AG04450 (cell line): ENCODE measurements at places on chromosomes 3 and 15.

DNA sequence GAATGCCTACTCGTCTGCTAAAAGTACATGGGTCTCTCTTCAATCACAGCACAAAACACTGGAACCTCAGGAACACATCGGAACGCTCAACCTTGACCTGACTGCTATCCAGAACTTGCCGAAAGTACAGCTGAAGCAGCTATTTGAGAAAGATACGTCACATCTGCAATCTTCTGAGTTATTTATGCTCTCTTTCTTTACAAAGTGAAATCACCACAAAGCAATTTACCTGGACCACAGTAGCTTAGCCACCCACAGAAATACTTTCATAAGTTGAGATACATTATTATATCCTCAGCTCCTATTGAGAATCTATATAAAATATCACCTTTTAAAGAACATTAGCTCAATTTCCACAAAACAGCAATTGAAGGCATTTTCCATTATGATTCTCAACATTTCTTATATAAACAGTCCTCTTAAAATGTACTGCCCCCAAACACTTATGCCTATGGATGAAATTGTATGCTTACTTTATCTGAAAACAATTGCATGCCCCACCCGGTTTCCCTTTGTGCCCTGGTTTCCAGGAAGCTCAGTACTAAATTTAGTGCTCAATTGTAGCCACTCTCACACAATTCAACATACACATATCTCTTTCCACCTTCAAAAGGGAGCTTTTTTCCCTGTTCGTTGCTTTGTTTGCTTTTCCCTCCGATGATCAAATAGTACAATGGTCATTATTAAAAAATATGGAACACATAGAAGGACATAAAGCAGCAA is 31.8 kb downstream of the HEG1 start:
- DNase-seq, result no peak

DNA sequence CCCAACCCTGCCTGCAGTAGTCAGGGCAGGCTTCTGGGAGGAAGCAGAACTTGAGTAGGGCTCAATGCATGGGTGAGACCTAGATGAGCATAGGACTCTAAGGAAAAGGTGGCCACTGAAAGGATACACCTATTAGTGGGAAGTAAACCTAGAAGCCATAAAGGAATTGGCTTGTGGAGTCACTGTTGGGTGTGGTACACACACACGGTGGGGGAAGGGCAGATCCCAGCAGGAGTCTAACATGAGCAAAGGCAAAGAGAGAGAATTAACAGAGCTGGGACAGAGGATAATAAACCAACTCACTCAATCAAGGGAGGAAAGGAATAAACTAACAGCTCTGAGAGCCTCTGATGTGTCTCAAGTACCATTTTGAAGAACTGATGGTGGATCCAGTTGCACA is 23.1 kb downstream of the DAPK2 start:
- DNase-seq, result no peak

- no peak for DNase-seq
These were observed 22.4 kb upstream of the SMAD6 start for GRCh38 chr15:66679657-66680108.

DNA sequence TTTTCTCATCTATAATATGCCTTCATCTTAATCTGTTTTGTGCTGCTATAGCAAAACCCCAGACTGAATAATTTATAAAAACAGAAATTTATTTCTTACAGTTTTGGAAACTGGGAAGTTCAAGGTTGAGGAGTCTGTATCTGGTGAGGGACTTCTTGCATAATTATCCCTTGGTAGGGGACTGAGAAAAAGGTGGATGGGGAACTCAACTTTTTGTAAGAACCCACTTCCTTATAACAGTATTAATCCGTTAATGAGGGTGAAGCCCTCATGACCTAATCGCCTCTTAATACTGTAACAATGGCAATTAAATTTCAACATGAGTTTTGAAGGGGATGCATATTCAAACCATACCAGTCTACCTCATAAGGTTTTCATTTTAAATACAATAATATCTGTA is 17.4 kb upstream of the MYH15 start:
- no peak for DNase-seq

DNA sequence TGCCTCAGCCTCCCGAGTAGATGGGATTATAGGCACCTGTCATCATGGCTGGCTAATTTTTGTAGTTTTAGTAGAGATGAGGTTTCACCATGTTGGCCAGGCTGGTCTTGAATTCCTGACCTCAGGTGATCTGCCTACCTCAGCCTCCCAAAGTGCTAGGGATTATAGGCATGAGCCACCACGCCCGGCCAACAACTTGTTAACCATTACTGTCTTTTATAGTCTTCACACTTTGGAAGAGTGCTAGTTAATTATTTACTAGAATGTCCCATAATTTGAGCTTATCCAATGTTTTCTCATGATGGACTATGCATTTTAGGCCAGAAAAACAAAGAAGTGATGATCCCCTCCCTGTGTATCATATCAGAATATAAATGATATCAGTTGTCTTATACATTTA is 288.6 kb upstream of the CBLB start:
- no peak for DNase-seq

DNA sequence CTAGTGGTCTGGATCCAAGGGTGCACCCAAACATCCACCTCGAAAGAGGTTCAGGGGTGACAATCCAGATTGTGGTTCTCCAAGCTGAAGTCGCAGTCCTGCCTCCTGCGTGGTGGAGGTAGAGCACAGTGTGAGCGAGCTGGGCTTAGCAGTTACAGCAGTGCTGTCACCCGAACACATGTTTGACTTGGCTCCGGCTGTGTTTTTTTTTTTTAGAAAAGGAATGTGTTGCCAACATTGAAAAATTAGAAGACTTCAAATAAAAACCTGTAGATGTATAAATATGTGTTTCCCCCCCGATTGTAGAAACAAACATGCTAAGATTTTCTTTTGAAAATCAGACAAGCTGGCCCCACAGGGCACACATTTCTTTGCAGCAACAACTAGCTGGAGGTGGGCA is 530.8 kb downstream of the SHQ1 start:
- DNase-seq, result no peak
